BJ (cell line): ENCODE measurements at places on chromosomes 3 and 15. TPM values are rescaled to one million over a fixed set of nuclear protein-coding genes. Genes with fewer than 3 reads are reported as not detected.

GRCh38 chr15:70726753-70727152 lies 36.6 kb downstream of the UACA start:
- no peak for DNase-seq

DNA sequence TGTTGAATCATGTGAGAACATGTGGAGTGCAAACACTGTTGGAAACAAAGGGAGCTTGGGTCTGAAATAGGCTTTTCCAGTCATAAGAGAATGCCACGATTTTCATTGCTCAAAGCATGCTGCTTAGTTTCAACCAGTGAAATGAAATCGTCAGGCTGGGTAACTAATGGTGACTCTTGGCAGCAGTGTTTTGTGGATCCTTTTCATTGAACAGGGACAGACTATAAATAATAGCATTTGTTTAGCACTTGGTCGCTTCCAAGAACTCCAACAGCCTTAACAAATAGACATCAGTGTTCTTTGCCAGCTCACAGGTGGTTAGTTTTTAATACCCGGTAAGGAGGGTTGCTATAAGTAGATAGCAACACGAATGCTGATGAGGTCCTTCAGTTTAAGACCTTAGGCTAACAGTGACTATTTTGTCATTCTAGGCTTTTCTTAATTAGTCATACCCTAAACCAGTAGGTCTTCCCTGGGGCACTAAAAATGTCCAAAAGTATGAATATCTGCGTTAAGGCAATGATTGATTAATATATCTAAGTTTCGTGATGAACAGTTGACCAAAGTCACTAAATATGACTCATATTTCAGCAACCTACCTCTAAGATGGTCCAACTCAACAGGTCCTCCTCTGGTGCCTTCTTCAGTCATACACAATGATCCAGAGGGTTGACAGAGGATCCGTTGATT lies 15.8 kb downstream of the TP63 start:
- DNase-seq = no peak

GRCh38 chr3:153282355-153282754 lies 120.3 kb downstream of the RAP2B start:
- no peak for DNase-seq

The LRRIQ4 gene
- polyA plus RNA-seq = not detected in 2 replicates
